GM12865 (cell line): ENCODE measurements at places on chromosomes 7 and 10.

- DNase-seq, result no peak
Measured at GRCh38 chr7:146150153-146150552, 33.6 kb downstream of the CNTNAP2 start.

- no peak for DNase-seq
Measured at GRCh38 chr10:9060314-9060713, 1005.8 kb downstream of the GATA3 start.

DNA sequence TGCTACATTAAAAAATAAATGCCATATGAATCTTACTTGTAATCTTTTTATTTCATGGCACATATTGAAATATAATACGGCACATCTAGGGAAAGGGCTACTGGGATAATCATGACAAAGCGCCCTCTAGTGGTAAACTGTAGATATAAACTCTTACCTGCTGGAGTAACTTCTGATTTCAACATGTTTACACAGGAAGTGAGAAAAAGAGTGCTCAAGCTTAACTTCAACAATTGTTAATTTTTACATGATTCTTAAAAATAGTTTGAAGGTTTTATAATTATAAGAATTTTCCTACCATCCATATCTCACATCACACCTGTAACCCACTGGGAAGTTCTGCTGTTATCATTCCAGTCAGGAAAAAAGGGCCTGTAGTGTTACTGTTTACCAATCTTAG lies 2.0 kb upstream of the HEPACAM2 start:
- DNase-seq, result peak; percentile 73

DNA sequence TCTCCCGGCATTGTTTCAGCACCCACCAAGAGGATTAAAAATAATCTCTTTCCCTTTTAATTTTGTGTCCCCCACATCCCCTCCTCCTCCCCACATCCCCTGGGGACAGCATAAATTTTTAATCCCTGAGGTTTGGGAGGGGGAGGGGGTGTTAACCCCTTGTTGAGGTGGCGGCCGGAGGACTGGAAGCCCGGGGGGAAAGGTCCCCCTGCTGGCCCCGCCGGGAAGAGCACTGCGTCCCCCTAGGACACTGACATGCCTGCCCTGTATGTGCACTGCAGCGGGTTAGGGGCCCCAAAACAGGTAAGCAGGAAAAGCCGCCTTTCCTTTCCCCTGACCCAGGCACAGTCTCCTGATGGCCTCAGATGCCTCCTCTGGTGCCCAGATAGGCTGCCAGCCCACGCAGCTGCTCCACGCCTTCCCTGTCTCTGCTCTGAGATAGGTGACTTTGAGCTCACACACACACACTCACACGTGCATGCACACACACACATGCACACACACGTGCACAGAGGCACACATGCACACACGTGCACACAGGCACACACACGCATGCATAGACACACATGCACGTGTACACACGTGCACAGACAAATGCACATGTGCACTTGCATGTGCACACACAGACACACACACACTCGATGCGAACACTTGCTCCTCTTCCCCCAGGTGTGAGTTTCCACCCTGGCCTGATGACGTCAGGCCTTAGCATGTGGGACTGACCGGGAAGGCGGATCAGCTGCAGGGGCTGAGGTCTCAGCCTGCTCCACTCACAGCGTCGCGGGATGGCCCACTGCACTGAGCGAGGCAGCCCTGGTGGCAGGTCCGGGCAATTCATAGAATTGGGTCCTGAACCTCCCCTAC lies 12.3 kb downstream of the CNPY1 start:
- peak; percentile 31 for DNase-seq

DNA sequence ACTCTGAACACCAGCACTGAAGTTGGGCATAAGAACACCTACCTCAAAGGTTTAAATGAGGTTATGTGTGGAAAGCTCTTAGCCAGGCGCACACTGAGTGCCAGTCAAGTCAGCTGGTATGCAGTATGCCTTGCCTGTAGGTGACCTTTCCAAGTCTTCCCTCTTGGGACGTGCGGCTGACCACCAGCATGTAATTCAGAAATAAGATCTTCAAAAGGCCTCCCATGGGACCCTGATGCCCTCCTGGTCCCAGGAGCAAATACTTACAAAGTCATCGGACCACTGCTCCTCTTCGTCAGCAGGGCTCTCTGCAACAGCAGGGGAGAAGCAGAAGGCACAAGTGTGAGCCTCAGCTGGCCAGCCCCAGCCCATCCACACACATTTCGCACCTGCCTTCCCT lies 40.8 kb downstream of the BLNK start:
- peak; percentile 61 for DNase-seq

- no peak for DNase-seq
Measured at GRCh38 chr7:149732611-149733010, 40.8 kb downstream of the ZNF467 start.

- DNase-seq, result no peak
Measured at GRCh38 chr7:33399528-33400213, 270.3 kb downstream of the BBS9 start.

GRCh38 chr7:130966246-130967009 lies 232.4 kb upstream of the KLF14 start:
- DNase-seq, result peak; percentile 83

- DNase-seq, result no peak
Measured at GRCh38 chr7:22200238-22200637, 156.7 kb downstream of the RAPGEF5 start.
